ENCODE measurements at places on chromosomes 2 and 18.

DNA sequence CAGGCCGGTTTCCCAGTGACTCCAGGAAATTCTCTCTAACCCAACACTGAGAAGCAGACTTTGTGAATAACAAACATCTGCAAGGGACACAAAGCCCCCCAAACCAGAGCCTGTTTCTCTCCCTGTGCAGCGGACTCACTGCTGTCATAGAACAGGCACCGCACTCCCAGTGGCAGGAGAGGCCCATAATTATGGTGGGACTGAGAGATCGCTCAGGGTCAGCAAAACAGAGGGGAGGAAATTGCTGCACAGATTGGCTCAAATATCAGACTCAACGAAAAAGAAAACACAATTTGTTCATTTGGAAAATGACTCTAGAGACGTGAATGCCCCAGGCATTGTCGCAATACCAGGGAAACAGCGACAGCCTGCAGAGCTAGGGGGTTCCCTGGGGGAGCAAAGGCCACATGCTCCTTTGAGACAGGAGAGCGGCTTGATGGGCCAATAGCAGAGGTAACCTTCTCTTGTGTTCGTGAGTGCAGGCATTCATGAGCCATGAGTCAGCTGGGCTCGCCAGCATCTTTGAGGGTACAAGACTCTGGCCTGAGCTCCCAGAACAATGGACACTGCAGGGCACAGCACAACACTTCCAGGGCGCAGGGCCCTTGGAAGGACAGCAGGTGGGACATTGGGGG, 143.3 kb upstream of the KLHL29 start:
- DNase-seq: no peak

- DNase-seq: peak; percentile 36
Measured at GRCh38 chr2:40455661-40456060, 3.8 kb upstream of the SLC8A1 start.

DNA sequence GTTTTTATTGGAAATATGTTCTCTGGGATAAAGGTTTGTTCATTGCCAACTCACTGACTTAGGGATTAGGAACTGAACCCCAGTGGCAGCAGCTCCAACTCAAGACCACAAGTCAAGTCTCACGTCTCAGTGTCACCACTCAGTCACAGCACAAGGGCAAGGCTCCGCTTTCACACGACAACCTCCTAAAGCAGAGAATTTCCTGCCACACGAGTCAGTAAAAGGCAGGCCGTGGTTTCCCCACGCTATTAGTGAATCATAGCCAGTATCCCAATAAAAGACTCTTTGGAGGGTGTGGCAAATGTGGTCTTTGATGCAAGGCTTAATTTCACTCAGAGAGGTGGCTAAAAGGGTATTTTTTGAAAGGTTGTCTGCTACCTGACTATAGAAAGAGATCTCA, 57.6 kb downstream of the PIEZO2 start:
- no peak for DNase-seq

DNA sequence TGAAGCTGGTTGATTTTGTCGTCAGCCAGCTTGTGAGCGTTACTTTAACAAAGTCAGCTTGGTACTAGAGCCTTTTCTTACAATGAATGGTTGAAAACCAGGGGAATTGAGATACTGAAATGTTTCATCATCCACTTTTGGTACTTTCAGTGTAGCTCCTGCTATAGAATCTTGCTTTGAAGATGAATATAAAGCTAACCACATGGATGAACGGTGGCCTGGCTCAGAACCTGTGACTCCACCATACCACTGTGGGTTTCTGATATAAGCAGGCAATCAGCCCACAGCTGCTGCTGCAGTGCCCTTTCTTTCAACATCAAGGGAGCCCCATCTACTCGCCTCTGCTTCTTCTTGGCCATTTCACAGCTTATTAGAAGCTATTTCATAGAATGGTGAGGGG, 53.2 kb upstream of the GPR45 start:
- no peak for DNase-seq

DNA sequence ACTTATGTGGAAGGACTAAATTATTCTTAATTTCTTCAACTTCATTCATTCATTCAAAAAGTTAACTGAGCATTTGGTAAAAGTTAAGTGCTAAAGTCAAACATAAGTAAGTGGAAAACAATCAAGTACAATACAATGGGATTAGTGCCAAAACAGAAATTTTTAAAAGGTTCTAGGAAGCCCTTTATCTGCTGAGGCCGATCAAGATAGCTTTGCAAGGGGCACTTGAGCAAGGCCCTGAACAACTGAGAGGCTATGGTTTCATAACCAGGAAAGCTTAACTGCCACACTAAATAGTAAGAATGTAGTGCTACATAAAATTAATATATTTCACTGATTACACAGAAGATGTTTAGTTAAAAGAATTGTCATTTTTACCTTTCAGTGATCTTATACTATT, 76.5 kb downstream of the NOL10 start:
- no peak for DNase-seq

DNA sequence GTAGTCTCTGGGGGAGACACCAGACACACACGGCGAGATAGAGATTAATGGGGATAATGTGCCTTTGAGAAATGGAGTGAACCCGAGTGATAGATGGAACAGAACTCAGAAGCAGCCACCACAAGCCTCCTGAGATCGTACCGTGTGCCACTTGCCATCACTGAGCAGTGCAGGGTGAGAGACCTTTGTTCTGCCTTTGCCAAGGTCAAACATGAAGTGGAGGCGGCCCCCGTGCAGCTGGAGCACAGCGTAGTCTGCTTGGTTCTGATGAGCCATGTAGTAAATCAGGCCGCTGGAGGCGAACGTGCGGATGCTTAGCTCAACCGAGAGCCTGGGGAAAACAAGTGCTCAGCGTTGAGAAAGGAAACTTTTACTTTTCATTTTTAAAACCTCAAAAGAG, 167.0 kb downstream of the LAMA1 start:
- no peak for DNase-seq

DNA sequence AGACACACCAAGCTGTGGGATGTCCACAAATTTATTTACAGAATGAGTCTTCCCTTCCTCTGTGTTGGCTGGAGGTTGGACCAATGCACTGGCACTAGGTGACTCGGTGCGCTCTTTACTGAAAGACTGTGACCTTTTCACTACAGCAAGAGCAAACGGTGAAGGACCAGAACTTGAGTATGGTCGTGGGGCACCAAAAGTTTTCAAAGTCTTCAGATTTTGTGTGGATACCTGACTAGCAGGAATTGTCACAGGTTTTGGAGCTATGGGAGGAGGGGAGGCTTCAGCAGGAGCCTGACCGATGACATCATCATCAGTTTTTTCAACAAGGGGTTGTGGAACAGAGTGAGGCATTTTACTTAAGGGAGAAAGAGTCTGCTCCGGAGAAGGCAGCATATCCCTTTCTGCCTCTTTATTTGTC, 73.0 kb upstream of the GRB14 start:
- DNase-seq: no peak

- DNase-seq: no peak
Measured at GRCh38 chr2:58466804-58467203, 225.7 kb upstream of the FANCL start.

- DNase-seq: no peak
Measured at GRCh38 chr2:66702301-66702700, 267.4 kb downstream of the MEIS1 start.

- no peak for DNase-seq
Measured at GRCh38 chr2:190179754-190180312, 117.3 kb upstream of the MSTN start.

DNA sequence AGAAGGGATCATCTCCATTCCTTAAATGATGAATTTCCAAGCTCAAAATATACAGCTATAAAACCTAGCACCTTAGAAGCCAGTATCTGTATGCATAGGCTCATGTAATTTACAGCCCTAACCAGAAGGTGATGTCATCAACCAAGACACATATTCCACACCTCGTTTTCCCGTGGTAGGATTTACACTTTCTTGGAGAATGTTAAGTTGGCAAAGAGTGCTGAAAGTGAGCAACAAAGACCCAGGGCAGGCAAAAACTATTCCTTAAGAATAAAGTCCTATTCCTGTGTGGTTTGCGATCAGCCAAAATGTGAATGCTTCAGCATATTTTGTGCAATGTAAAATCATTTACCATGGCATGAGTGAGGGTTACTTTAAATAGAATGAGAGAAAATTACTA, 247.1 kb downstream of the OSR1 start:
- no peak for DNase-seq
